Inflammatory macrophage (primary cell): ENCODE measurements at places on chromosomes 12 and 14.
A peak's percentile ranks its signal among the peaks of the same experiment; 100 is the strongest.

- peak; percentile 51 for DNase-seq
Observed at GRCh38 chr12:107402041-107403022, 283.3 kb upstream of the PWP1 start.

GRCh38 chr12:43306066-43306465 lies 245.9 kb downstream of the ADAMTS20 start:
- DNase-seq, result peak; percentile 11

DNA sequence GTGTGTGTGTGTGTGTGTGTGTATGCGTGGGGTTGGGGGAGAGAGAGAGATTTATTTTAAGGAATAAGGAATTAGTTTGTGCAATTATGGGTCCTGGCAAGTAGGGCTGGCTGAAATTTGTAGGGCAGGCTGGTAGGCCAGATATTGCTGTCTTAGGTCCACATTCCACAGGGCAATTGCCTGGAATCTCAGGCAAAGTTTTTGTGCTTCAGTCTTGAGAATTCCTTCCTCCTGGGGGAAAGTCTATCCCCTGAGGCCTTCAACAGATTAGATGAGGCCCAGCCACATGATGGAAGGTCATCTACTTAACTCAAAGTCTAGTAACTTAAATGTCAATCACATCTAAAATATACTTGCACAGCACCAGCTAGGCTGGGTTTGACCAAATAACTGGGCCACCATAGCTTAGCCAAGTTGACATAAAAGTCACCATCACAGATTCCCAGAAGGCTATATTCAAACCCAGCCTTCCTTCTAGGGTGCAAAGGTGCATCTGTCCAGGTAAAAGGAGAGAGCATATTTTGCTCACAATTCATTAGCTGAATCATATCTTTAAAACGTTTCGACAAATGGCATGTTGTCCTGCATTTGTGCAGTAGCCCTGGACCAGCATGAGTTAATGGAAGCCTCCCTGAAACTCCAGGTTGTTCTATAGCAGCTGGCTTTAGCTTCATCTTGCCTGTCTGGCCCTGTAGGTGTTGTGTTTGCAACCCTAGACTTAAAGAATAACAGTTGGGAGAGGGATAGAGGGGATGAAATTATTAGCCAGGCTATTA lies 63.1 kb downstream of the C14orf132 start:
- no peak for DNase-seq

DNA sequence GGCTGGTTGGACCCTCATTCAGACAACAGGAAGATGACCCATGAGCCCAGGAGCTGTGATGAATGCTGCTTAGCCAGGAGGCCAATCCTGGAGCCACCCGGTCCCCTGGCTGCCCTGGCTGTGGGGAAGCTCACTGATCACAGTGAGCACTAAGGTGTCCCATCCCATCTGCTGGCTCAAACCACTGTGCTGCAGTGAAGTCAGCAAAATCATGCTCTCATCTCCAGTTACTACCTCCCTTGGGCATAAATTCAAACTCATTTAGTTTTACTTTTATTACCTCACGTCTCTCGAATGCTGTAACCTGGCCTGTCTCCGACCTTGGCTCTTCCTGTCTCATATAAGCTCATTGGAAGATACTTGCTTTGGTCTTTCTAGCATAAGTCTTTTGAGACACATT lies 112.4 kb downstream of the APAF1 start:
- DNase-seq, result no peak

DNA sequence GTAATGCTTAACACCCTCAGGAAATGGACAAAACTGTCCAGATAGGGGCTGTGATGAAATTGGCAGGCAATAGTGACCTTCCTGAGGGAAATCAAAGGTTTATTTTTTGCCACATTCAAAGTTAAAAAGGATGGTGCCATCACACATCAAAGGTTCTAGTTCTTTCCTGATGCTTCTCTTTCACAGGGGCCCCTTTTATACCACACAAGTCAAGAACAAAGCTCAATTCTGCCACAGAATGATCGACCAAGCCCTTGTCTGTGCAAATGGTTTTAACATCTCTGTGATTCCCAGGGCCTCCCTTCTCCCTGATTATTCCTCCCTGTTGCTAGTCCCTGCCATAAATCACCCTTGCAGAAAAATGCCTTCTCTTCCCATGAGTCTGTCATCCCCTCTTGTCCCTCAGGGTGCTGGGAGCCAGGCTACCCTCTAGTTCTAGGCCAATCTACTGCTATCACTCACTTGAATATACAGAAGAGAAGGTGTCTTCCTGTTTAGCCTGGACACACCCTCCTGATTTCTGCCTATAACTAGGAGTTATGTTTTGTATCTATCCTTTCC lies 22.7 kb downstream of the SMCO2 start:
- DNase-seq, result no peak

GRCh38 chr14:55710506-55711041 lies 130.6 kb downstream of the KTN1 start:
- no peak for DNase-seq

DNA sequence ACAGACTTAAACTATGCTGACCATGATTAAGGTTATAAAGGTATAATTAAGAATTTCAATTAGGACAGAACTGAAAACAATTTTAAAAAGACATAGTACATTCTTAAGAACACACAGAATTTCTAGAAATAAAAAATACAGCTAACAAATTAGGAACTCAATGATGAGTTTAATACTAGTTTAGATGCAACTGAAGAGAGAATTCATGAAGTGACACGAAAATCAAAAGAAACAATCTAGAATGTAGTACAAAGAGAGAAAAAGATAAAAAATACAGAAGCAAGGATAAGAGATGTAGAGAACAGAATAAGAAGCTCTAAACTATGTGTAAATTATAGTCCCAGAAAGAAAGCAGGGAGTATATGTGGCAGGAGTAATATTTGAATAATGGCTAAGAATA lies 187.8 kb upstream of the KRR1 start:
- DNase-seq, result no peak

- DNase-seq, result no peak
Observed at GRCh38 chr14:104294983-104295680, 156.7 kb downstream of the KIF26A start.

- DNase-seq, result no peak
Observed at GRCh38 chr12:109652233-109652976, 61.2 kb upstream of the FAM222A start.

DNA sequence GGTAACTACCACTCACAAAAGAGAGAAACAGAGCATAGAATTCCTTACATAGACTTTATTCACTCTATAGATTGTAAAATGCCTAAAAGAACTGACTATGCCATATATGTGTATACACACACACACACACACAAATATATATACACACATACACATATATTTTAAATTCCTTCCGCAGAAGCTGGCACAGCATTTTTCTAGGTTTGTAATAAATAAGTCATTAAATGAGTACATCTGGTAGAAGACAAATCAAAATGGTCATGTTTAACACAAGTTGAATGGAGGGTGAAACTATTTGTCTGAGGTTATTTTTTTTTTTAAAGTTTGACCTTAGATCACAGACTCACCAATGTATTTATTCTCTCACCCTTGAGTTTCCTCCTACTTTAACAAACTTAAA lies 58.2 kb downstream of the CCER1 start:
- no peak for DNase-seq

- no peak for DNase-seq
Observed at GRCh38 chr12:93825931-93826555, 148.9 kb downstream of the CRADD start.

DNA sequence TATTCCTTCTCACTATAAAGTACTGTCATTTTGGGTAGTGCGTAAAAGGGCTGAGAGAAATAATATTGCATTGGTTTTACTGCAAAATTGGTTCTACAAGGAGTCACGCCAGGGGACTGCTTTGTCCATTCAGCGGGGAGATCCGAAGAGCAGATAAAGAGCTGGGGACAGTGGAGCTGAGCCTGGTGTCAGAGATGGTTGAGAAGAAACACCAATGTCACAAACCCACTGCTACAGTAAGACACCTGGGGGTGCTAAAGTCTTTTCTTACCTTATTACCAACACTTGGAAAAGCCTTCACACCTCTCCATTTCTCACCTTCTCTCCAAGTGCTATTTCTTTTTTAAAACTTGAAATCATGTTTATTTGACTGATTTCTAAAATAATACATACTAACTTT lies 14.1 kb downstream of the IL31 start:
- DNase-seq, result no peak

- DNase-seq, result peak; percentile 42
Observed at GRCh38 chr12:62660756-62661155, 194.1 kb downstream of the MON2 start.

DNA sequence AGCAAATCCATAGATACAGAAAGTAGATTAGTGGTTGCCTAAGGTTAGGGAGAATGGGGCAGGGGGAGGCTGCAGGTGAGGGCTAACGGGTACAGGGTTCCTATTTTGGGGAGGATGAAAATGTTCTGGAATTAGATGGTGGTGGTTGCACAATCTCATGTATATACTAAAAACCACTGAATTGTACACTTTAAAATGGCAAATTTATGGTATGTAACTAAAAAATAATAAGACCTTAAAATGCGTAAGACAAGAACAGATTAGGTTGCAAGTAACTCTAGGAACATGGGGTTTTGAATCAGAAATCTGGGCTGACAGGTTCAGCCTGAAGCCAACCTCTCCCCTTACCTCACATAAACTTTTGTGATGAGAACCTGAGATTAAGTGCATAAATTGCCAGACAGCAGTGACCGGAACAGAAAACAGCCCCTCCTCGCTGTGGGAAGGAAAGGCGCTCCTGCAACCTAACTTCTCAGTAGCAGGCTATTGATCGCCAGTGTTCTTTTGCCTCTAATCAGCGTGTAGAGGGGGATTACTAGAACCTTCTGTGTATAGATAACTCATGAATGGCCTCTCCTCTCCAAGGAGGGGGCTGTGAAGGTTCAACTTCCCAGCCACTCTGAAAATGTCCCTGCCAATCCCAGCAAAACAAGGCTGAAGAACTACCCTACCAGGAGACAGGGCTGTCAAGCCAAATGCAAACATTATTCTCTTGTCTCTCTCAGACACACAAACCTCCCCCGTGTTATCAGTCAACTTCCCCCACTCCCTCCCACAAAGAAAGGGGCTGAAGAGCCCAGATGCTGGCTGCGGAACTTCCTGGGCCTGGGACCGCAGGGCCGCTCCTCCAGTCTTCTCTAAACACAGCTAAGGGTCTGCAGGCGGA lies 1.9 kb downstream of the SSH1 start:
- peak; percentile 42 for DNase-seq

DNA sequence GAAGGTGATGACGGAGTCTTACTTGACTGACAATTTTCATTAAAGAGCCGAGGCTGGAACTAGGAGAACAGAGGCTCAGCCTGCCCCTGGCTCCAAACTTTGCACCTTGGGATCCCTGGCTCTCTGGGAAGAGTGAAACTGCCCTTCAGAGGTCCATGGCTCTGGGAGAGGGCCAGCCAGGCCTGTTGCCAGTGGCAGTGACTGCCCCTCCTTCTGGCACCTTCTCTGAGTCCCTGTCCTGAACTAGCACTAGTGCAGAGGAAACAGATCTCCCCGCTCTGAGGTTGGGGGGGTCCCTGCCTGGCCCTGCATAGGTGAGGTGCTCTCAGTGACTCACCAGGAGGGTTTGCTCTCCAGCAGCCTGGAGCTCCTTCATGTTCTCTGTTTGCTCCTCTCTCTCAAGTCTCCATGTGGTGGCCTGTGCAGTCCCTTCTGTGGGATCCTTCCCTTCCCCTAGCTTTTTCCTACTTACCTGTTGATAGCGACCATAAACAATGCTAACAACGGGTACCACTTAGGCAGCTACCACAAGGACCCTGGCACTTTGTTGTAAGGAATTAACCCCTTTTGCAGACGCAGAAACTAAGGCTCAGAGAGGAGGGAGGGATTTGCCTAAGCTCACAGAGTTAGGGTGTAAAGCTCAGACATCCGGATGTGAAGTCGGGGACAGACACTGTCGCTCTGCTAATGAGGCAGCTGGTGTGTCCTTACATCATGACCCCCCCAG lies 22.4 kb downstream of the FAM222A start:
- no peak for DNase-seq
